ENCODE measurements at places on chromosomes 7 and 10. TPM values are rescaled to one million over a fixed set of nuclear protein-coding genes. Genes with fewer than 3 reads are reported as not detected.

DNA sequence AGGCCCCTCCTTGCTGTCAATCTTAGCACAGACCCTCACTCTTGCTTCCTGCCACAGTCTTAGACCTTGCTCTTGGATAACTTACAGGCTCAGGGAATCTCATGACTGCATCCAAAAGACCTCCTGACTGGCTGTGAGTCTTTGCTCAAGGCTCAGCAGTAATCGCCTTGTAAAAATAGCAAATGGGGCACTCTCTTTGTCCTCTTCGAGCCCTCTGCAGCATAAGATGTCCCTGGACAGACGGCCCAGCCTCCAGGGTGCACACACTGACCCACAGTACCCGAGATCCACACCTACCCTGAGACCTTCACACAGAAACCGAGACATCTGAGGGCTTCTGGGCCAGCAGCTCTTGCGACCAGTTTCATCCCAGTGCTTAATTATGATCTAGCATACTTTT is 65.9 kb upstream of the DDC start:
- no peak for DNase-seq

DNA sequence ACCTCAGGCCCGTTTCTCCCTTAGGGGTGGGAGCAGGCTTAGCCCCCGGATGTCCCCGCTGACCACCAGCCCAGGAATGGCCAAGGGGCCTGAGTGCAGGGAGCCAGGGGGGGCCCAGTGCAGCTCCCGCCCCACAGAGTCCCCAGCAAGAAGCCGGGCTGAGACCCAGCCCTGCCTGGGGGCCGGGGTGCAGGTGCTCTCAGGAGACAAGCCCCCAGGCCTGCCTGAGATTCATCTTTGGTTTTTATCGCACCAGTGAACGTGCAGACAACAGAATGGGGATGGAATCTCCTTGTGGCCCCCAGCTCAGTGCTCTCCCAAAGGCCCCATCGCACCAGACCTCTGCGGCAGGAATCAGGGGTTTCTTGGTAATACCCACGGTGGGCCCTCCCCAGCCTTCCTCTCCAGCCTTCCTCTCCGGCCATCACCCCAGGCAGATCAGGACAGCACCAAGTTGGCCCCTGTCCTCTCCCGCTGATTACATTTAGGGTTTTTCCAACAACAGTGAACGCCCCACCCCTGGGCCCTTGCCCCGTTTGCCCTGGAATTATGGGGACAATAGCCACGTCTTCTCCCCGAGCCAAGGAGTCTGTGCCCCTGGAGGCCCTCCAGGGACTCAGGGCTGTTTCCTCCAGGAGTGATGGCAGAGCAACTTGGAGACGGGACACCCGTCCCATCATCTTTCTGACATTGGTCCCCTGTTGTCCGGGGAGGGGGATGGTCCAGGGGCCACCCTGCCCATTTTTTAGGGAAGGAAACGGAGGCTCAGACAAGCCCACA is 22.4 kb downstream of the ADAP1 start:
- no peak for DNase-seq

GPR26 gene
- not detected for total RNA-seq

GPR15LG gene
- not detected for total RNA-seq
